ENCODE measurements at places on chromosomes 3 and 15. TPM values are rescaled to one million over a fixed set of nuclear protein-coding genes. Genes with fewer than 3 reads are reported as not detected.

The IP6K2 gene
- total RNA-seq = 31.1 TPM

DNA sequence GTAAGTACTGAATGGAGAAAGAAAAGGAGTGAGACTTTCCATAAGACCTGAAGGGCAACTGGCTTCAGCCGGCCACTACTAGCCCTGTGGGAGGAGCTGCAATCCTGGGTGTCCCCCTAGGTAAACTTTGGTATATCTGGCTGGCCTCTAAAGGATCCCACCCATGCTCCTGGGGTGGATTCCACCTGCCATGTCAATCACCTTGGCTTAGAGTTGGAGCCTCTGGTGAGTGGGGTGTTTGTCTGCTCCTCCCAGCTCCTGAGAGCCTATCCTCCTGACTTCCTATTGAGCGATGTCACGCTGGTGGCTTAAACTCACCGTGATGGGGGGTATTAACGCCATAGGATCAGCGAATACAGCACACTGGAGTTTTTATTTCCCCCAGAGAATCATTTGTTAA lies 2.6 kb downstream of the SPTBN5 start:
- no peak for DNase-seq

DNA sequence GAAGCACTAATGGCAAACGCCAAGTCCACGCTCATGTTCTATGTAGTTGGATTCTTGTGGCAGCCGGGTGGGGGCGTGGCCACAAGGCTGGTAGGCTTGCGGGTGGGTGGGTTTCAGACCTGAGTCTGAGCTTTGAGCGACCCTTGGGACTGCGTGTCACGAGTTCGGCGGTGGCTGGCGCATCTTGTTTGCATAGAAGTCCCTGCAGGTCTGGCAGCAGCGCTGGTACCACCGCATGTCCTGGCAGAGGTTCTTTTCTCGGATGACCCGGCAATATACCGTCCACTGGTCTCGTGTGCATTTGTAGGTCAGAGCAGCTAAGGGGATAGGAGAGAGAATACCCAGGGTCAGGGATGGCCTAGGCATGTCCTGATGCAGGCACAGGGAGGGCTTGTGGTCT lies 241.0 kb upstream of the LYSMD4 start:
- DNase-seq = no peak

DNA sequence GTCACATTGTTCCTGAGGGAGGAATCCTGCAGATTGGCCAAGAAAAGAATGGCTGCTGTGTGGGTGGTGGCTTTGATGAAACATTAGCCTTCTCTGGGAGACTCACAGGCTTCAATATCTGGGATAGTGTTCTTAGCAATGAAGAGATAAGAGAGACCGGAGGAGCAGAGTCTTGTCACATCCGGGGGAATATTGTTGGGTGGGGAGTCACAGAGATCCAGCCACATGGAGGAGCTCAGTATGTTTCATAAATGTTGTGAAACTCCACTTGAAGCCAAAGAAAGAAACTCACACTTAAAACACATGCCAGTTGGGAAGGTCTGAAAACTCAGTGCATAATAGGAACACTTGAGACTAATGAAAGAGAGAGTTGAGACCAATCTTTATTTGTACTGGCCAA lies 6.1 kb downstream of the PTX3 start:
- DNase-seq = no peak
